ENCODE measurements at places on chromosomes 12 and 14.

DNA sequence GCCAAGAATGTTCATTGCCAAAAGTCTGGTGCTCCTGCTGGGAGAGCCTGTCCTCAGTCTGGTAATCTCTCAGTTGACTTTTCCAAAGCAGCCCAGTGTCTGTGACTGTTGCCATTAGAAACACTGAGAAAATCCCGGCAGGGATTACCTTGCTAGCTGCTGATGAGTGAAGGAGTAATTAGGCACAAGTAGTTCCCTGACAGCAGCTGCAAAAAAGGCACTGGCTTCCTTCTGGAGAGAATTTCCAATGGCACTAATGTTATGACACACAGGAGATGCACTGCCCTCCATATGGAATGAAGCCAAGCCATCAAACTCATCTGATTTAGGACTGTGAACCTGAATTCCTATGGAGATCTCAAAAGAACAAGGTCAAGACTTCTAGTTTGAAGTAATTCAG is 1321.2 kb upstream of the SEL1L start:
- no peak for DNase-seq

DNA sequence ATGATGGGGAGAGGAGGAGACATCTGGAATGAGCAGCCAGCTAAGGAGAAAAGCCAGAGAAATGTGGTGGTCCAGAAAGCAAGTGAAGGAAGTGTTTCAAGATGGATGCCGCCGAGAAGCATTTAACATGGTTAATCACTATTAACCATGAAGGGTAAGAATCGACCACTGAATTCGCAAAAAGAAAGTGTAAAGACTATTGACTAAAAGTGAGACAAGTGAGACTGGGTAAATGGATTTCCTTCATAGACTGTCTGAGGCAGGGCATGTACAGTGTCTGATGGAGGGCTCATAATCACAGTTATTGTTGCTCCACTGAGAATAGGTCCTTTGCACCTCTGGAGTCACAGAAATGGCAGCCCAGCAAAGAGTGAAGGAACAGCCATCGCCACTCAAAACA is 25.3 kb upstream of the CLMN start:
- no peak for DNase-seq

GRCh38 chr14:91731018-91731417 is 868 bp downstream of the CATSPERB start:
- no peak for DNase-seq

GRCh38 chr14:71238835-71239234 is 331.6 kb downstream of the PCNX1 start:
- no peak for DNase-seq

DNA sequence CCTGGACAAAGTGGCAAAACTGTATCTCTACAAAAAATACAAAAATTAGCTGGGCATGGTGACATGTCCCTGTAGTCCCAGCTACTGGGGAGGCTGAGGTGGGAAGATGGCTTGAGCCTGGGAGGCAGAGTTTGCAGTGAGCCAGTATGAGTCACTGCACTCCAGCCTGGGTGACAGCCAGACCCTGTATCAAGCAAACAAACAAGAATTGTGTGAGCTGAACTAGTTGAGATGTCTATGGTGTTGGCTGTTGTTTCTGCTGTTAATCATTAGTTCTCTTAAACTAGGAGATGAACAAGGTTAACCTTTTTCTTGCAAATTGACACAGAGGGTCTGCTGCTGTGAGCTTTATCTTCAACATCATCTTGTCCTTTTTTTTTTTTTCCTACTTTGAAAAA is 23.6 kb downstream of the RASSF3 start:
- DNase-seq, result no peak

- DNase-seq, result no peak
Measured at GRCh38 chr12:11209113-11209512, 22.4 kb upstream of the TAS2R42 start.

DNA sequence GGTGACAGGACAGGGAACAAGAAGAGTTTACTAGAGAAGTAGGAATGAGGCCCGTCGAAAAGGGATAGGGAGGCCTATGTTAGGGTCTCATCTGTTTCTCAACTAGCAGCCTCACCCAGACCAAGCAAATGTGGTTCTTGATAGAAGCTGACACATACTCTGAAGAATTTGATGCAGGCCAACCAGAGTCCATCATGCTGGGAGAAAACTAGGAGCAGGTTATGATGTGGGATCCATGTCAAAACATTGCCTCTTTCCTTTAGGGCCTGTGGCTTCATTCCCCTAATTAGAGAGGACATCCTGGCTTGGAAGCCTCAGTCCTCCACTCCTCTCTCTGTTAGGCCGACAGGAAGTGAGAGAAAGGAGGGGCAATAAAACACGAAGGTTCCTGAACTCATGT is 122.8 kb downstream of the NTF3 start:
- DNase-seq, result no peak

- no peak for DNase-seq
Measured at GRCh38 chr14:64870160-64870559, 9.5 kb downstream of the SPTB start.

DNA sequence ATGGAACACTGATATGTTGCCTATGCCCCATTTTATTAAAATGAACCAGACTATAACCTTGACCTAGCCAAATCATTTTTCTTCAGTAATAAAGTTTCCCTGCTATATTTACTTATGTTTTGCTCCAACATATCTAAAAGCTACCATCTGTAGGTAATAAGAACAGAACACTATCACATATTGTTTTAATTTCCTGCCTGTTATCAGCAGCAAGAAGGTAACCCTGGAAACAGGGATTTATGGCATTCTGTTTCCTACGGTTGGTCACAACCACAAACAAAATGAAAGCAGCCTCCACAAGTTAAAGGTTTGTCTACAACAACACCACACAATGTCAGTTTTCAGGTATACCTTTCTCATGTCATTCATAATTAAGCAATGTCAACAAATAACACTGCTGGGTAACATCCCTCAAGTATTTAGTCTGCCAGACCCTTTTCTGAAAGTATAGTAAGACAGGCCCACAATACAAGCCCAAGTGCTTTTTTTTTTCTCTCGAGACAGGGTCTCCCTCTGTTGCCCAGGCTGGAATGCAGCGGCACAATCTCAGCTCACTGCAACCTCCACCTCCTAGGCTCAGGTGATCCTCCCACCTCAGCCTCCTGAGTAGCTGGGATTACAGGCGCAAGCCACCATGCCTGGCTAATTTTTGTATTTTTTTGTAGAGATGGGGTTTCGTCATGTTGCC is 25.5 kb downstream of the GCH1 start:
- DNase-seq, result no peak

GRCh38 chr12:93708952-93709351 is 31.8 kb downstream of the CRADD start:
- no peak for DNase-seq

GRCh38 chr14:67853715-67854114 is 34.1 kb downstream of the RAD51B start:
- no peak for DNase-seq

DNA sequence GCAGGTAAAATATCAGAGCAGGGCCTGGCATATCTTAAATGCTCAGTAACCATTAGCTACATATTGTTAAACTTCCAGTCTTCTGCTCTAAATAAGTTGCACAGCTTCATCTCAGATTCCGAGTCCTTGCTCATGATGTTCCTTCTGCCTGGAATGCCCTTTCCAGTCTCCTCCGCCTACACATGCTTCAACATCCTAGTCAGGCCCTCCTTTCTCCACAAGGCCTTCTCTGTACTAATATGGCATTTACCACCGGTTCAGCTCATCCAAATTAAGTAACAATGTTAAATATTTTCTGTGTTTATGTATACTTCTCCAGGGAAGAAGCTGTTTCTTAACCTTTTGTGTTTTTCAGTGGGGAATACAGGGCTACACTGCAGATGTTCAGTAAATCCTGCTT is 8.5 kb downstream of the DHH start:
- DNase-seq, result no peak

- no peak for DNase-seq
Measured at GRCh38 chr14:102442241-102443211, 67.0 kb downstream of the ANKRD9 start.

- no peak for DNase-seq
Measured at GRCh38 chr12:28824849-28825248, 324.2 kb upstream of the FAR2 start.

DNA sequence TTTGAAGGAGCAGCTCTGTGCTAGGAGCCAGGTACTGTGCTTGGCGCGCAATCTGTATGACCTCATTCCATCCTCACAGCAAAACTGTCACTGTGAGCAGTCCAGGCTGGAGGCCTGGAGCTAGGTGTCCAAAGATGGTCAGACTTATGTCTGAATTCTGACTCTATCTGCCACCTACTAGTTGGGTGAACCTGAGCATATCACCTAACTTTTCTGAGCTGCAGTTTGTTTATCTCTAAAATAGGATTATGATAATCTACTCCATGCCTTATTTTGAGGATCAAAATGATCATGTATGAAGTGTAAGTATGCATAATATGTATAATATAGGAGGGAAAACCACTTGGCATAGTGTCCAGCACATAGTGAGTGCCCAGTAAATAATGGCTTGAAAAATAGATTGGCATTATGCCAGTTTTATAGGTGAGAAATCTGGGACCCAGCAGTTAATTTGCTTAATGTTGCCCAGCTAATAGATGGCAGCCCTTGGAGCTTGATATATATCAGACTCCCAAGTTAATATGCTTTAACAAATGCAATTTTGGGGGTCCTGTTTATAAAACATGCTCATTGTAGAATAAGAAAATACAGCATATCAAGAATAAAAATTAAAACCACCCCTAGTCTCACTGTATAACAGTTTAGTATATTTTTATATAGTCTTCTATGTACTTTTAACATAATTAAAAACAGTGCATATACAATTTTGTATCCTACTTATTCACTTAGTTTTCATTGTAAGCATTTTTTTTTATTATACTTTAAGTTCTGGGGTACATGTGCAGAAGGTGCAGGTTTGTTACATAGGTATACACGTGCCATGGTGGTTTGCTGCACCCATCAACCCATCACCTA is 4.5 kb upstream of the JPH4 start:
- DNase-seq, result no peak

DNA sequence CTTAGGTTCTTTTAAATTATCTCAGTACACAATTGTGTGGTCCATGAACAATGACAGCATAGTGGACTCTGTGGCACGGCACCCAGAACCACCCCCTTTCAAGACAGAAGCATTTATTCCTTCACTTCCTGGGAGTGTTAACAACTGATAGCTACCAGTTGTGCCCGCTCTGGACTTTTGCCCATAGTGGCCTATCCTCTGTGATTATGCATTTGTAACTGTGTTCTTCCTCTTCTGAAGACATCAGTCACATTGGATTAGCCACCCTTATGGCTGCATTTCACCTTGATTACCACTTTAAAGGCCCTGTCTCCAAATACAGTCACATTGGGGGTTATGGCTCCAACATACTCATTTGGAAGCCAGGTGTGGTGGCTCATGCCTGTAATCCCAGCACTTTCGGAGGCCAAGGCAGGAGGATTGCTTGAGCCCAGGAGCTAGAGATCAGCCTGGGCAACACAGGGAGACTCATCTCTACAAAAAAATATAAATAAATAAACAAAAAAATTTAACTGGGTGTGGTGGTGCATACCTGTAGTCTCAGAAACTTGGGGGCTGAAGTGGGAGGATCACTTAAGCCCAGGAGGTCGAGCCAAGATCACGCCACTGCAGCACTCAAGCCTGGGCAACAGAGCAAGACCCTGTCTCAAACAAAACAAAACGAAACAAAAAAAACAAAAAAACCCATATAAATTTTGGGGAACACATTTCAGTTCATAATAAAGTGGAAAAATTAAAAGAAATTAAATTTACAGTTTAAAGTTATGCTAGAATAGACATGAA is 27.6 kb upstream of the PHC1 start:
- no peak for DNase-seq

GRCh38 chr14:60573943-60574495 is 65.1 kb downstream of the SIX6 start:
- DNase-seq, result no peak

GRCh38 chr14:56552615-56553014 is 27.0 kb upstream of the TMEM260 start:
- DNase-seq, result no peak

GRCh38 chr12:6605421-6606330 is 1.5 kb downstream of the CHD4 start:
- DNase-seq, result no peak

GRCh38 chr12:87935216-87935615 is 94.0 kb downstream of the C12orf50 start:
- no peak for DNase-seq

GRCh38 chr12:67001251-67001650 is 267.9 kb upstream of the CAND1 start:
- DNase-seq, result no peak

DNA sequence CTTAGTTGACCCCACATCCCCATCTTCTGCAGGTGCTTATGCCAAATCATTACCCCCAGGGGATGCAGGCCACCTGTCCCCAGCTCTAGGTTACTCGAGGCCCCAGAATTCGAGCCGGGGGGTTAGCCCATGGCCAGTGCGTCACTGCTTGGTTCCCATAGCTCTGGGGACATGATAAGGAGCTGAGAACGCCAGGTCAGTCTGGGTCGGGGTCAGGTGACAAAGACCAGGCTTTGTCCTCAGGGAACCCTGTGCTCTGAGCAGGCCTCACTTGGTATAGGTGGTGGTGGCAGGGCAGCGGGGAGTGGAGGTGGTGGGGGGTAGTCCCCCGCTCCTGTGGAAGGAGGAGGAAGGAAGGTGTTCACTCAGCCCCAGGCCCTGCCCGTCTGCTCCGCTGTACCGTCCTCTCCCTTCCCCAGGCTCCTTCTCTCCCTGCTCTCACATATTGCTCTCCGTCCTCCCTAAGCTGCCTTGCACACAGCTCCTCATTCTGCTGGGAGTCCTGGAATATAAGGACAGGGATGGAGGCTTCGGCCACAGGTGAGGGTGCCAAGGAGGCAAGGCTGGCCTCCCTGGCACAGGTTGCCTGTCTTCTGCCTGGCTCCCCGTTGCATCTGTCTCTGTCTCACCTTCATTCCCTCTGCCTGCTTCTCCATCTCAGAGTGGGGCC is 2.0 kb upstream of the MYH6 start:
- no peak for DNase-seq

DNA sequence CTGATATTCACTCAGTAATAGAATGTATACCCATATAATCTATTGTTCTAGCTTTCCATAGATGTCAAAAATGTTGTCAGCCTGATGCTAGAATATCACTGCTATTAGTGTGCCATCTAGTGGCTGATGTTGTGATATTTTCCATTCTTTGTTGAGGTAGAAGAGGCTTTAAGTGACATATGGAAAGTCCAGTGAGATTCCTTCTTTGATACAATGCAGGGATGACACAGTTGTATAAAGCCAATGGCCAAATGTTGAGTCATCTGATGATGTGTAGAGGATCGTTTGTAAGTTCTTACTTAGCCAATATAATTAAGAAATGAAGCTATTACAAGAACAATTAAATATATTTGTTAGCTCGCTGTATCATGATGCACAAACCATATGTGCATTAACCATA is 58.1 kb upstream of the PCED1B start:
- DNase-seq, result no peak

DNA sequence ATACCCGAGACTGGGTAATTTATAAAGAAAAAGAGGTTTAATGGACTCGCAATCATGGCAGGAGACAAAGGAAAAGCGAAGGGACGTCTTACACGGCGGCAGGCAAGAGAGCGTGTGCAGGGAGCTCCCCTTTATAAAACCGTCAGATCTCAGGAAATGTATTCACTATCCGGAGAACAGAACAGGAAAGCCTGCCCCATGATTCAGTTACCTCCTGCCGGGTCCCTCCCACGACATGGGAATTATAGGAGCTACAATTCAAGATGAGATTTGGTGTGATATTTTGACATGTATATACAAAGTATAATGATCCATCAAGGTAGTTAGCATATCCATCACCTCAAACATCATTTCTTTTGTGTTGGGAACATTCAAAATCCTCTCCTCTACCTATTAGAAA is 2.3 kb upstream of the CDCA4 start:
- no peak for DNase-seq
